Kidney (tissue), 22 donors: ENCODE measurements at places on chromosomes 11 and 22. TPM values are rescaled to one million over a fixed set of nuclear protein-coding genes. Genes with fewer than 3 reads are reported as not detected.

DNA sequence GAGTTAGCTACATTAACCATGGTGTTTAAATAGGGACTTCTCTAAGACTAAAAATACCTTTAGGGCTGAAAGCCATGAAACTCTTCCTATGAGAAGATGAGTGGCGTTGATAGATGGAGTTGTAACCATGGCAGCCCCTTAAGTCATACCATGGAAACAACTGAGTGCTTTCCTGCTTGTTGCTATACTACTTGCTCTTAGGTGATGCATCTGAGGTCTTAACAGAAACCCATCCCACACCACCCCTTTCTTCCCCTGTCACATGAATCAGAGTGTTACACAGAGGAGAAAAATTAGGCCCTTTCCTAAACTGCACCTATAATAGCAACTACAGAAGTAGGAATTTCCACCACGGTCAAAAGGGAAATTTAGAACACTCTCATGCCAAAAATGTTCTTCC is 64.3 kb upstream of the ZC3H12C start:
- no peak for DNase-seq

POU2F3 gene
- 0.85 TPM for total RNA-seq

GRCh38 chr22:49781289-49781782 is 46.3 kb downstream of the BRD1 start:
- no peak for DNase-seq

DNA sequence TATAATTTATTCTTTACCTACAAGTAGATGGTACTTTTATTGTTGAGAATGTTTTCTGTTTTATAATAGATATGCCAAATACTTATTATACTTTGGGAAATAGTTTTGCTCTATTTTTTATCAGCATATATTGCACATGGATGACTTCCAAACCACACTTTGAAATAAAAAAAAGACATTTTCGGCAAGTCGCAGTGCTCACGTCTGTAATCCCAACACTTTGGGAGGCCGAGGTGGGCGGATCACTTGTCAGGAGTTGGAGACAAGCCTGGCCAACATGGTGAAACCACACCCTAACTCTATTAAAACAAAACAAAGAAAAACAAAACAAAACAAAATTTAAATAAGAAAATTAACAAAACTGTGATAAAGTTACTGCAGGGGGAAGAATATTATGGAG is 983.9 kb upstream of the CNTN5 start:
- no peak for DNase-seq

YPEL1 gene
- total RNA-seq, result 6.1 TPM

ROBO4 gene
- total RNA-seq, result 29.5 TPM

DNA sequence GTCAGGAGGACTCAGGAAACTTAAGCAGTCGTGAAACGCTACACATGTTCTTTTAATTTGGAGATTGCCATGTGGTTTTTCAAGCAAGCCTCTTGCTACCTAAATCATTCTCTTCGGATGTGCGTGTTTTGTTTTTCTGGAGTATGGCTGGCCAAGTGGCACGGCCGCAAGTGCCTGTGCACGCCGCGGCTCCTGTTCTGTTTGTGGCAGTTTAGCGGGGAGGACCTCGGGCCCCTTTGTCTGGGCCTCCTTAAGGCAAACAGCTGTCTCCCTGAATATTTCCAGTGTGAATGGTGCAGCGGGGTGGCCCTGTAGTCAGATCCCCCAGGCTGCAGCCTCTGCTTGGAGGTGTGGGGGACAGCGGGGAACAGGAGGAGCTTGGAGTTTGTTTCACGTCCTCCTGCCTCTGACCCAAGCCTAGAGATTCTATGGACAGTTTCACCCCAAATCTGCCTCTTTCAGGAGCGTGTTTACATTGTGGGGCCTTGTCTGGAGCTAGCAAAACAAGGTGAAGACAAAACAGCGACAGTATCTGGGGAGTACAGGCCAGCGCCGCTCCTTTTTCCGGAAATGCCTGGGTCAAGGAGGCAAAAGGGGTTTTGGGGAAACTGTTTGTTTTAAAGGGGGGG is 1.3 kb downstream of the LRP5 start:
- peak; percentile 58 for DNase-seq

DNA sequence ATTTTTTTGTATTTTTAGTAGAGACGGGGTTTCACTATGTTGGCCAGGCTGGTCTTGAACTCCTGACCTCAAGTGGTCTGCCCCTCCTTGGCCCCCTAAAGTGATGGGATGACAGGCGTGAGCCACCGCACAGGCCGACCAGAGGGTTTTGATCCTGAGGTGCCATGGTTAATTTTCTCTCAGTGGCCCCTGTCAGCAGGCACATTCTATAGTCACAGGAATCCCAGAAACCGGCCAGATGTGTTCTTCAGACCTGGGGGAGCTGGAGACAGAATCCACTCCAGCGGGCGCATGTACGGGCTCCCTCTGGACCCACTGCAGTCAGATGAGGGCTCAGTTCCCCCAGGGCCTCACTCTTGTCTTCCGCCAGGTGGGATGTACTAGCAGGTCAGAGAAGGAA is 17.0 kb downstream of the IGLL1 start:
- no peak for DNase-seq

DNA sequence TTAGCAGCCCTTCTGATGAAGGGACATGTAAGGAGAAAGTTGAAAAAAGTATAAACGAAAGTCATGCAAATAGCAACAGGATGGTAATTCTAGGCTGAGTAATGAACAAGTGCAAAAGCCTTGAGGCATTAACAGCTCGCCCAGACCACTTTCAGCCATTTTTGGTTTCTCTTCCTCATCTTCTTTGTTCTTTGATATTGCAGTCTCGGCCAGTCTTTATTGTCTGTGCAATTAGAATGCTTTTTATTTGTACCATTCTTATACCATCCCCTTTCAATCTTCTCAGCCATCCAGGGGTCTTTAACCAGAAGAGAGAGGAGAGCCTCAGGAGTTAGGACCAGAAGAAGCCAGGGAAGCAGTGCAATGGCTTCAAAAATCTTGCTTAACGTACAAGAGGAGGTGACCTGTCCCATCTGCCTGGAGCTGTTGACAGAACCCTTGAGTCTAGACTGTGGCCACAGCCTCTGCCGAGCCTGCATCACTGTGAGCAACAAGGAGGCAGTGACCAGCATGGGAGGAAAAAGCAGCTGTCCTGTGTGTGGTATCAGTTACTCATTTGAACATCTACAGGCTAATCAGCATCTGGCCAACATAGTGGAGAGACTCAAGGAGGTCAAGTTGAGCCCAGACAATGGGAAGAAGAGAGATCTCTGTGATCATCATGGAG is 7.3 kb downstream of the TRIM34 start:
- no peak for DNase-seq

APOBEC3G gene
- 12.5 TPM for total RNA-seq

GRCh38 chr11:724778-725386 is 18.9 kb downstream of the EPS8L2 start:
- DNase-seq, result no peak

DNA sequence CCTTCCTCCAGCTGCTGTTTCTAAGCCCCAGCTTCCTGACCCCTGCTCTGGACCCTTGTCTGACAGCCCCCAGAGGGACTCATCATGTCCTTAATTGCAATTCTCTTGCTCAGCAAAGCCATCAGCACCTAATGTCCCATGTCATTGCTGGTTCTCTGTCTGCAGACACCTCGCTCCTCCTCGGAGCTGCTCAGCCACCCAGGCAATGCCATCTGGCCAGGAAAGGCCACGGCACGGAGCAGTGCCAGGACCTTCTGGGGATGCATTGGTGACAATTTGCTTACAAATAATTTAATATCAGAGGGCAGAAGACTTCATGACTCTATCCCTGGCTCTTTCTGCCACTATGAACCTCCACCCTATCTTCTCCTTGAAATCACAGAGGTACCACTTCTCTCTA is 107.0 kb upstream of the THY1 start:
- DNase-seq, result no peak

- no peak for DNase-seq
Measured at GRCh38 chr11:79062814-79063762, 377.7 kb downstream of the TENM4 start.

GRCh38 chr11:39461066-39461465 is 1998.4 kb downstream of the LRRC4C start:
- no peak for DNase-seq

GRCh38 chr22:48885919-48886305 is 941.8 kb downstream of the BRD1 start:
- DNase-seq, result no peak

- DNase-seq, result no peak
Measured at GRCh38 chr11:111937461-111937769, 272 bp downstream of the DIXDC1 start.

DNA sequence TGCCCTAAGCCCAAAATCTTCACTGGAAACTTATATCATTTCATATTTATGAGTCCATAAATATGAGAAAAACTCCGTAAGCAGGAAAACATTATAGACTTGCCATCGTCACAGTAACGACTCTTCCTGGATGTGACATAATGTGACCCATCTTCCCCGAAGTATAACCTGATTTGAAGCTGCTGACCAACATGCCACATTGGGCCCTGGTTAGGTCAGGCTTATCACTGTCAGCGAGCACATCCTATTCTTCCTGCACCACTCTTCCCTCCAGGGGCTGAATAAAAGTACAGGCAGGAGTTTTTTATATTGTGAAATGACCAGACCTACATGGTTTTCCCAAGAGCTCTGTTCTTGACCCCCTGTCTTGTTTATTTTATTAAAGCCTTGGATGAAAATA is 12.1 kb upstream of the BLID start:
- DNase-seq, result no peak

GTSE1 gene
- 0.94 TPM for total RNA-seq

TMPRSS5 gene
- 0.60 TPM for total RNA-seq

SPTBN2 gene
- 64.9 TPM for total RNA-seq

TMEM86A gene
- total RNA-seq, result 7.4 TPM

DNA sequence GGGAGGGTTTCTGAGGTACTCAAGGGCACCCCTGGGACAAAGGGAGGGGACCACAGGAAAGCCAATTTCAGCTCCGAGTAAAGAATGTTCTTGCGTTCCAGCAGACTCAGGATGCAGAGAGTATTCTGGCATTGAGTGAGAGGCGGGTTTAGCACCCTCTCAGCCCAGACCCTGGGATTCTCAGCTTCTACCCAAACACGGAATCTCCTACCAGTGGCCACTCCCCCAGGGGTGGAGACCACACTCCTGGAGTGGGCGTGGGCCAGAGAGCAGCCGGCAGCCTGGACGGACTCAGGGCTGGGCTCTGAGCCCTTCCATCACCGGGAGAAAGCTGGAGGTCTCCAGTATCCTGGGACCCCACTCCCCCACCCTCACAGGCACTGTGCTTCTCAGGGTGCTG is 26.1 kb upstream of the TTLL12 start:
- peak; percentile 50 for DNase-seq

ZBTB16 gene
- total RNA-seq, result 126 TPM

DNA sequence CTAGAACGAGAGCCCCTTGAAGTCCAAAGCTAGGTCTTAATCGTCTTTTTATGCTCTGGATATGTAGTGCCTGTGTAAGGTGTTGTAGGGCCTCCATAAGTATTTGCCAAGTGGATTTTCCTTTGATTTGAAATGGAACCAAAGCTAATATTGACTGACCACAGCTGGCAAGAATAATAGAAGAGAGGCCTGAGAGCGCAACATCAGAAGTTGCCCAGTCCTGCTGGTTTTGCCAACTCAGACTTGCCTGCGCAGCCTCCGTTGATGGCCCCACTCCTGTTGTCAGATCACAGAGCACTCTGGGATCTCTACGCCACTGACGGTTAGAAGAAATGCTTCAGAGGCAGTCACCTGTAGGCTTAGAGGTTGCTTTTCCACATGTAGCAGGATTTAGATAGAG is 251.2 kb downstream of the TENM4 start:
- DNase-seq, result no peak

GRCh38 chr11:131253656-131254151 is 116.7 kb upstream of the NTM start:
- no peak for DNase-seq

DNA sequence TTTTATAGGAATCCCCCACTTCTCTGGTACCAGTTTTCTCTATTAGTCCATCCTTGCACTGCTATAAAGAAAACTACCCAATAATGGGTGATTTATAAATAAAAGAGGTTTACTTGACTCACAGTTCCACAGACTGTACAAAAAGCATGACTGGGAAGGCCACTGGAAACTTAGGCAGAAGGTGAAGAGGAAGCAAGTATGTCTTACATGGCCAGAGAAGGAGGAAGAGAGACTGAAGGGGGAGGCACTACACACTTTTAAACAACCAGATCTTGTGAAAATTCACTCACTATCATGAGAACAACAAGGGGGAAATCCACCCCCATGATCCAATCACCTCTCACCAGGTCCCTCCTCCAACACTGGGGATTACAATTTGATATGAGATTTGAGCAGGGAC is 68.9 kb upstream of the GNAZ start:
- no peak for DNase-seq

PRAME gene
- total RNA-seq, result 1.7 TPM
